ENCODE measurements at places on chromosomes 1 and 21.

GRCh38 chr1:114455102-114455785 lies 55.8 kb downstream of the TRIM33 start:
- DNase-seq = no peak

DNA sequence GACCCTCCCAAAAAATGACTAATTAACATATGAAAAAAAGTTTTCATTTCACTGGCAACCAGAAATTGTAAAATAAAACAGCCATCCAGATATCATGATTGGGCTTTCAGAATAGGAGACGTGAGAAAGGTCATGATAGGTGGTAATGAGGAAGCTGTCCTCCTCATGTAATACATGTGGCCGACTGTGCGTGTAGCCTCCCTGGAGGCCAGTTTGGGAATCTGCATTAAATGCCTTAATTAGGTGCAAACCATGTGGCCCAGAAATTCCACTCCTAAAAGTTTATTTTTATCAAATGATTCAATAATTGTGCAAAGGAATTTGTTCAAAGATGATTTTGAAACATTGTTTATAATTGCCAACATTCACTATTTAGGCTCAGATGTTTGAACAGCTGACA lies 127.6 kb upstream of the C1orf105 start:
- DNase-seq = no peak

- DNase-seq = peak; percentile 23
Measured at GRCh38 chr21:31671931-31672330, 12.4 kb downstream of the SOD1 start.

GRCh38 chr1:93155335-93155734 lies 24.9 kb downstream of the TMED5 start:
- DNase-seq = no peak

DNA sequence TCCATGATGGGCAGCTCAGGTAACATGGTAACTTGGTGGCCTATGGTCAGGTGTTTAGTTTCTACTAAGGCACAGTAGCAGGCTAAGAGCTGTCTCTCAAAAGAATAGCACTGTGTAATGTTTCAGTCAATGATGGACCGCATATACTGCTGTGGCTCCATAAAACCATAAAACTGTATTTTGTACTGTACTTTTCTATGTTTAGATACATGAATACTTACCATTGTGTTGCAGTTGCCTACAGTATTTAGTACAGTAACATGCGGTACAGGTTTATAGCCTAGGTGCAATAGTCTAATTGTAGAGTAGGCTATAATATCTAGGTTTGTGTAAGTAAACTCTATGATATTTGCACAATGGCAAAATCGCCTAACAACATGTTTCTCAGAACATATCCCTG lies 50.6 kb downstream of the SLC2A1 start:
- DNase-seq = no peak

GRCh38 chr21:30502041-30502440 lies at the start of gene KRTAP19-5:
Gene KRTAP19-5 (minus strand): TSS chr21:30502141. CDS start chr21:30502090, 51 bp downstream.
- no peak for DNase-seq

DNA sequence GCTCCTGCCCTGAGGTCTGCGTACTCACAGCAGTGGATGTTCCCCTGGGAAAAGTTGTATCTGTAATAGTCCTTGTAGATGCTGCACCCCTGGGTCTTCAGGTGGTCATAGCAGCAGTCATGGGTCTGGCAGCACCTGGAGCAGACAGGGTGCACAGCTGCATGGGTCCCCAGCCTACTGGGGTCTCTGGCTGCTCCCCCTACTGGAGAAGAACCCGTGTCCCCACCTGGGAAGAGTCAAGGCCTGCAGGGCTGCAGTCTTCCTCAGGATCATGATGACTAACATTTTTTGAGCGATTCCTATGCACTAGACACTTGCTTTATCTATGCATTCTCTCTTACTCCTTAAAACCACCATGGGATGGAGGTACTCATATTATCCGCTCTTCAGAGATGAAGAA lies 3.9 kb downstream of the PLA2G2D start:
- no peak for DNase-seq

DNA sequence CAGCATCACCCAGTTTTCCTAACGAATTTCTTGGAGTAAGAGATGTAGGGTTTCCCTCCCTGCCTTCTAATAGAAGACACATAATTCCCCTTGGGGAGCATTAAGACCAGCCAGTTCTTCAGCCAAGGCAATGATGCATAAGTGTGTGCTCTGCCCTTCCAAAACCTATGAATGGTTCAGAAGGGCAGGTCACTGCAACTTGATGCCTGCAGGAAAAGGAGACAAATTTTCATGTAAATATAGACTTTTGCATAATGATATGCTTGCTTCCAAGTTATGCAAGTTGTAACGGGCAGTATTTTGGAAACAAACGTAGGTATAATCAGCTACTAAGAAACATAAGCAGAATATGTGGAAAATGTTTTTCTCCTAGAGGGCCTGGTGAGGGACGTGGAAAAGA lies 31.6 kb downstream of the PTGS2 start:
- DNase-seq = no peak

- DNase-seq = no peak
Measured at GRCh38 chr1:38577385-38577784, 282.2 kb downstream of the RRAGC start.

GRCh38 chr1:230878591-230878990 lies 10.3 kb upstream of the C1orf198 start:
- no peak for DNase-seq

- peak; percentile 9 for DNase-seq
Measured at GRCh38 chr1:92186081-92186480, 31.6 kb upstream of the C1orf146 start.

- no peak for DNase-seq
Measured at GRCh38 chr1:235102993-235103411, 25.6 kb downstream of the TOMM20 start.

GRCh38 chr1:64437453-64437852 lies 32.5 kb upstream of the CACHD1 start:
- no peak for DNase-seq

DNA sequence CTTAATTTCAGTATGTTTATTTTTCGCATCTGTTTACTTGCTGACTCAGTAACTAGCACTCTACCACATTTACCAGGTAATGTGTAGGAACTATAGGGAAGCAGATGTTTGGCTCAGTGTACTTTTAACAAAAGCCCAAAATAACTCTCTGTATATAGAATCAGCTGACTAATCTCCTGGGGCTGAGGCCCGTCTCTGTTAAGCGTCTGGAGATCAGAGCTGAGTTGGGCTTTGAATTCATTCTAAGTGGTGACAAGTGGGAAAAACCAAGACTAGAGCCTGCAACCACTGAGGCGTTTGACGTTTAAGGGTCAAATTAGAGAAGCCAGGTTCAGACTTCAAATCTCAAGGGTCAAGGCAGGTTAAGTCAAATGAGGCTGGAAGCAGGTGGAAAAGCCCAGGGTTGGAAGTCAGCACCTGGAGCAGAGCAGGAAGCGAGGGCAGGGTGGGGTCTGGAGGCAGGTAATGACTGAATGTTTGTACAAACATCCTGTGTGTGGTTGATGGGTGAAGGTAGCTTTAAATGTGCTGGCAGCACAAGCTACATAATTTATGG lies 56.8 kb upstream of the LYST start:
- no peak for DNase-seq

GRCh38 chr1:89165811-89166210 lies 10.0 kb downstream of the GBP7 start:
- DNase-seq = no peak

DNA sequence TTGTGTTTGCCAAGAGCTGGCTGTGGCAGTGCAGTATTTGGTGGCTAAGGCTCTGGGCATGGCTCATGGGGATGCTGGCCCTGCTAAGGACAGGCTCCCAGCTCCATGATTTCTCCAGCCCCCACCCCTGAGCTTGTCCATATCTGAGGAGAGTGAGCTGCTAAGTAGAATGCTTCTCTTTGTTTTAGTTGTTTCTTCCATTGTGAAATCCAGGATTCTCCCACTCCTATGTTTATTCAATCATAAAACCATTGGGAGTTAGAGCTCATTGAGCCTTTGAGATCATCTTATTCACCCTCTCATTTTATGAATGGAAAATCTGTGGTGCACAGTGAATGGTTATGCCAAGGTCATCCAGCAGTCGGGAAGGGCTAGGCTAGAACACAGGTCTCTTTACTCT lies 188.8 kb downstream of the TNR start:
- DNase-seq = no peak

DNA sequence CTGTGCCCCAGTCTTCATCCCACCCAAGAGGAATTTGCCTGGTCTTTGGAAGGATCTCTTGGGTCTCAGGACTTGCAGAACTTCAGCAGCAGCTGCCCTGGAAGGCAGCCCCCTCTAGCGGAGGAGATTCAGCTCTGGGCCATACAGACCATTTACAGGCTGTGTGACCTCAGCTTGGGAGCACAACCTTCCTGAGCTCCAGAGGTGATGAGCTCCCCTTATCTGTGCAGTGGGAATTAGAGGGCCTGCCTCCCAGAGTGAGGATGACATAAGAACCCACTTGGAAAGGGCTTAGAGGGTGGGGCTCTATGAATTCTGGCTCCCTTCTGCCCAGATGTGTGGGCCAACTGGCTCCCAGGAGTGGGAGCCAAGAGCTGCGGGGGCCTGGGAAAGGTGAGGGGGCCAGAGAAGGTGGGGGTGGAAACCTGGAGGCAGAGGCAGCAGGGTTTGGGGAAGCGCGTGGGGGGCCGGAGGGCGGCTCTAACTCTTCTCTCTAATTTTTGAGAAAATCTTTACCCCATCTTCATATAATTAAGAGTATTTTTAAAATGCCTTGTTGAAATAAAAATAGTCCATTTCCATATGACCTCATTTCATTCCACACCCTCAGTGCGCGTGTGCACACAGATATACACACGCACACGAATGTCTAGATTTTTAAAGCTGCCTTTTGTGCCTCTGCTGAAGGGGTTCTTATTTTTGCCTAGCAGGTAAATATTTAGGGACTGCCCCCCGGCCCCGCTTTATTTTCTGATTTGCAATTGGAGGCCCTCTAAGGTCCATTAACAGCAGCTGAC lies 21.5 kb downstream of the EPHB2 start:
- DNase-seq = no peak

DNA sequence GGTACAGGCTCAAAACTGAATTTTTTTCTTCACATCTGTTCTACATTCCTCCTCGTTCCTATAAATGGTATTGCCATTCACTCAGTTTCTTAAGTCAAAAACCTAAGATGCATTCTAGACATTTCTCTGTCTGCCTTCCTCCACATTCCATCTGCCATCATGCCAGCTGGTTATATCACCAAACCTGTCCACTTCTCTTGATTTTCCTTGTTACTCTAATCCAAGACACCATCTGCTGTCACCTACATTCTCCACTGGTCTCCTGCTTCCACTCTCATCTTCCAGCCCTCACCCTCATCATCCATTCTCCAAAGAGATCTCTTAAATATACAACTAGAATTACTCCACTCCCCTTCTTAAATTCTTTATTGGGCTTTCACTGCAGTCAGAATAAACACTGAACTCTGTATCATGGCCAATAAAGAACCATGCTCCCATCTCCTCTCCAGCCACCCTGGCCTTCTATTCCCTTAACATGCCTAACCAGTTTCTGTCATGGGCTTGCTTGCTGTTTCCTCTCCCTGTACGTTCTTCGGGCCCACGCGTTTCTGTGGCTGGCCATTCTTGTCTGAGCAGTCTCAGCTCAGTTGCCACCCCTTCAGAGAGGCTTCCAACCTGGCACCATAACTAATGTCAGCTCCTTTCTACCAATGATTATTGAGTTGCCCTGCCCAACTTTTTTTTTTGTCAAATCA lies 278.3 kb downstream of the ST6GALNAC3 start:
- no peak for DNase-seq

GRCh38 chr21:44871576-44872269 lies 1.8 kb downstream of the PTTG1IP start:
- peak; percentile 66 for DNase-seq

GRCh38 chr1:15155888-15156741 lies 2.6 kb downstream of the TMEM51 start:
- no peak for DNase-seq

GRCh38 chr1:236137285-236137852 lies 5.0 kb upstream of the GPR137B start:
- DNase-seq = no peak

- DNase-seq = no peak
Measured at GRCh38 chr1:183048087-183049085, 25.2 kb downstream of the LAMC1 start.

GRCh38 chr1:168709405-168710363 lies 19.3 kb downstream of the DPT start:
- DNase-seq = peak; percentile 90

- no peak for DNase-seq
Measured at GRCh38 chr21:41582866-41583265, 74.9 kb upstream of the TMPRSS2 start.

- no peak for DNase-seq
Measured at GRCh38 chr1:78247079-78247478, 201.3 kb downstream of the GIPC2 start.

DNA sequence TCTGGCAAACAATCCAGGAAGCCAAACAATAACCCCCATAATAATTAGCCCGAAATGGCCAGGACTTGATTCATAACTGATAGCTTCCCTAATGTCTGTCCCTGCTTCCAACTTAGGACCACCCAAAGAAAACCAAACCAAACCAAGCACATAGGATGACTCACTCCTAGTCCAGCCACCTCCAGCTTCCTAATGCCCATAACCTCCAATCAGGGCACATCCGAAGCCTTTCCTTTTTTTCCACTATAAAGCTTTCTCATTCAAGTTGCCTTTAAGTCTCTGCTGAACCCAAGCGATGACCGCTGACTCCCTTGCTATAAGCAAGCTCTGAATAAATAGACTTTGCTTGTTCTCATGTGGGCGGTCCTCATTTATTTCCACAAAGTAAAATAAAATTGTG lies 40.4 kb downstream of the PCNX2 start:
- DNase-seq = no peak

DNA sequence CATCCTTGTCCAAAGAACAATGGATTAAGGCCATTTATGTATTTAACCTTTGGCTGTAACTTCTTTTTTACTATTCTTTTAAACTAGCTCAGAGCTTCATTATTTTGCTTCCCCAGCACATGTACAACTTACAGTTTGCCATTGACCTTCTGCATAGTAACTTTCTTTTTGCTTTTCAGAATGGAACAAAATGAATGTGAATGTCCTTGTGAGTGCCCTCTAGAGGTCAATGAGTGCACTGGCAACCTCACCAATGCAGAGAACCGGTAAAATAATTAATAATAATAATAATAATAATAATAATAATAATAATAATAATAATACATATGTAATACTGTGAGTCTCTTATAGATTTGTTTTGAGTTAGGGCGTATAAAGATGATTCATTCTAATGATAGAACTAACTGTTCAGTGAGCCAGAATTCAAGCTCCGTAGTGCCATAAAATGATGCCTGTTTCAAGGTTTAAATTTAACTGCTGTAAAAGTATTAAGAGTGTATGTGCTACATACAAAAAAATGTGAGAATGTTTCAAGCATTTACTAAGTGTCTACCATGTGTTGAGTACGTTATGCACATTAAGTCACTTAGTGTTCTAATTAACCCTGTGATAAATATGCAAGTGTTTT lies 69.0 kb upstream of the RAVER2 start:
- DNase-seq = peak; percentile 43

GRCh38 chr21:43902441-43902840 lies 37.4 kb downstream of the AGPAT3 start:
- DNase-seq = no peak

GRCh38 chr1:223829678-223830077 lies 16.1 kb downstream of the TP53BP2 start:
- no peak for DNase-seq

- no peak for DNase-seq
Measured at GRCh38 chr1:17214876-17215544, 10.1 kb downstream of the PADI1 start.

All from astrocyte of the hippocampus (primary cell).